Stimulated activated CD4-positive, alpha-beta T cell treated with anti-CD3 and anti-CD28 coated beads, TNF-alpha, amount 100 ng/mL, for 48 hours (primary cell): ENCODE measurements at places on chromosomes 11 and 22.
A peak's percentile ranks its signal among the peaks of the same experiment; 100 is the strongest.

- no peak for DNase-seq
Measured at GRCh38 chr22:27135031-27135981, 477.9 kb downstream of the MIAT start.

- no peak for DNase-seq
Measured at GRCh38 chr22:40330086-40330485, 16.2 kb upstream of the ADSL start.

DNA sequence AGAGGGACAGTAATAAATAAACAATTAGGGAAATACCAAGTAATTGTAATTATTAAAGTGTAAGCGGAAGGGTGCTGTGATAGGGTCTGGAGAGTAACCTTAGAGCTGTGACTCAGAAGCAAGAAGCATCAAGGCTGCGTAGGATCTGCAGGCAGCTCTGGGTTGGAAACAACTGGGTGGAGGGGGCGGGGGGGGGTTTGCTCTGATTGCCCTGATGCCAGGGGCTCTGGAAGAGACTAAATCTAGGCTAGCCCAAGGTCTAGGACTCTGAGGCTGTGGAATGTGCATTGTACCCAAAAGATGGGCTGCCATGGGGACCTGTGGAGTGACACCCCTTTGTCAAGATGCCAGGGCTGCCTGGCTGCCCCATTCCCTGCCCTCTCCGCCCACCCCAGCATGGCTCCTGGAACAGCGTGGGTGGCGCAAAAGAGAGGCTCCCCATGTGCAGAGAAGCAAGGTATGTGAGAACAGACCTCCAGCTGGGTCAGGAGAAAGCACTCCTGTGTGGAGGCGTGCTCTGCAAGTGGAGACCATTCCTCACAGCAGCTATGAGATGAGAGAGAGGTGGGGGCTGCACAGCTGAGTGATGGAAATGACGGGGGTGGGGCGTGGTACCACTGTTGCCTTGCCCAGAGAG lies 101.1 kb upstream of the CRYBB3 start:
- DNase-seq: no peak

DNA sequence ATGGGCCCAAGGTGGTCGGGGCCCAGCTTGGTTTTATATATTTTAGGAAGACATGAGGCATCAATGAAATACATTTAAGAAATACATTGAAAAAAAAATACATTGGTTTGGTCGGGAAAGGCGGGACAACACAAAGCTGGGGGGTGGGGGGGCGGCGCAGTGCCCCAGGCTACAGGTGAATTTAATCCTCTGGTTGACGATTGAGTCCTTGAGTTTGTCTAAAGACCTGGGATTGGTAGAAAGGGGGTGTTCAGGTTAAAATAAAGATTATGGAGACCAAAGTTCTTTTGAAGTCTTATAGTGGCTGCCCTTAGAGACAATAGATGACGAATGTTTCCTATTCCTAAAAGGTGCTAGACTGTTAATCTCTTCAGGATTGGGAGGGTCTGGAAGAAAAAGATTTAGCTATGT lies 3.1 kb downstream of the IFITM1 start:
- no peak for DNase-seq

GRCh38 chr22:40314041-40314440 lies 32.3 kb upstream of the ADSL start:
- DNase-seq: no peak

- DNase-seq: no peak
Measured at GRCh38 chr22:29216873-29217666, 11.4 kb downstream of the EMID1 start.

DNA sequence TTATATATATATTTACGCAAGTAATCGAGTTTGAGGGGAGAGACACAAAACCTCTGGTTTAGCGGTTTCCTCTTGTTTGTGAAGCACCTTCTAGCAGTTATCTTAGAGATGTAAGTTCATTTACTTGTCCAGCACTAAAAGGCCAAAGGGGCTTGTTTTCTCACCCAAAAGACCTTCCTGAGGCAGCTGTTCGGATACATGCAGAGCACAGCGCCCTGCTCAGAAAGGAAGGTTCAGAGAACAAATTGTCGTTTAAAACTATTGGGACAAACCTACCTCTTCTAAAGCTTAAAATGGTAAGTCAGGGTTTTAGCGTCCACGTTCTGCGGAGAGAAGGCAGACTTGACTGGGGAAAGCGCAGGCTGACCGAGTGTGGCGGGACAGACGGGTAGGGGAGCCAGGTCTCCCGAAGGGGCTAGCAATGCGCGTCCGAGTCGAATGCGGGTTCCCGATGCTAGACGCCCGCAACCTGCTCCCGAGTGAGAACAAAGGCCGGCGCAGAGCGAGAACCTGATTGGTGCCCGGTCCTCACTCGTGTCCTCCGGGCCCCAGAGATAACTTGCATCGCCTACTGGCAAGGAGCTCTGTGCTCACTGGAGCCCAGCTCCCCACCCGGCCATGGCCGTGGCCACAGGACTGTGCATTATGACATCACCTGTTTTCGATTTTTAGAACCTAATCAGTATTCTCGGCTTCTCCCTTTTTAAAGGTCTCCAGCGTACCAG lies 1.0 kb upstream of the SESN3 start:
- DNase-seq: peak; percentile 37

DNA sequence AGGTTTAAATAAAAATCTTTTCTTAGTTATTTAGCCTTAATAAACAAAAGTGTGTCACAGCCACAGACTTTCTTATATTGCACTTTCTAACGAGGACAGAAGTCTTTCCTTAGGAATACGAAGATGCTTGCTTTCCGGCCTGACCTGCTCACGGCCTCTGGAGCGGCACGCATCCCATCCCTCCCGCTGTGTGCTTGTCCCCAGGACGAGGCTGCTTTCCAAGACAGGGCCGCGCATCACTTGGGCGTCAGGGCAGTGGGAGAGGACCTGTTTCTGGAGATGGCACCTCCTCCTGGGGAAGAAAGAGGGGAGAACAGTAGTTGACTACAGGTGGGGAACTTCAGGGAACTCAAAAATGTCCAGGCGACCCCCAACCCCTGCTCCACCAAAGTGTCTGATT lies 26.4 kb downstream of the GRIK4 start:
- DNase-seq: no peak

- no peak for DNase-seq
Measured at GRCh38 chr22:47918276-47918921, 1155.9 kb downstream of the TBC1D22A start.

- no peak for DNase-seq
Measured at GRCh38 chr11:11345099-11345498, 8.0 kb downstream of the CSNK2A3 start.

- DNase-seq: no peak
Measured at GRCh38 chr11:78208257-78209165, 19.8 kb downstream of the USP35 start.

DNA sequence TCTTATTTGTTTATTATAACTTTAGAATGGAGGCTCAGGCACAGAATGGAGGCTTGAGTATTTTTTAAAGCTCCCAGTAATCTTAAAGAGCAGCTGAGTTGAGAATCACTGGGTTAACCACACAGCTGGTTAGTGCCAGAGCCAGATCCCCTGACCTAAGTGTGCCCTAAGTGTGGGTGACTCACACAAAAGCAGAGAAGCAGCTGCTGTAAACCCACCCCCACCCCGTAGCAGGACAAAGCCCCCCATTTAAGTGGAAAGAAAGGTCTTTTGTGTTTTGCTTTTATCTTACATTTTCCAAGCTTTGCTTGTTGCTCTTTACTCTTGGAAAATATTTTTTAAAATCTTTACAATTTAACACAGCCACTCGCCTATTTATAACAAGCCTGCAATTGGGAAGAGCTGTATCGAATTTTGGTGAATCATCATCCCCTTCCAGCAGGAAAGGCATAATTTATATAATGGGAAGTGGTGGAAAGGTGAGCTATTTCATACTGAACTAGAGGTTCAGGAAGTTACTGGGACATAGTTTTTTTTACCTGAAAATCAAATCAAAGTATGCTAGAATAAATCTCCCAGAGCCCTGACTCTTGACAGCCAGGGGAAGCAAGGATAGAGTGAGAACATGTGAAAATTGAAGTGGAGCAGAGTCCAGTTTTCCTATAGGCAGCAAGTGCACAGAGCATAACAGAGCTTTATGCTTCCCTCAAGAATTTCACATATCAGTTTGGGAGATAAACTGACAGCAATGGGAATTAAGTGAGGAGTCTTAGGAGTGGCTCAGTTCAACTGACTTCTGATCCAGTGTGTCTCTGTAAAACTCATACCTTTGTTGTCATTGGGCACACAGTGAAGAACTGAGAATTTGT lies 405.7 kb downstream of the AASDHPPT start:
- DNase-seq: no peak

DNA sequence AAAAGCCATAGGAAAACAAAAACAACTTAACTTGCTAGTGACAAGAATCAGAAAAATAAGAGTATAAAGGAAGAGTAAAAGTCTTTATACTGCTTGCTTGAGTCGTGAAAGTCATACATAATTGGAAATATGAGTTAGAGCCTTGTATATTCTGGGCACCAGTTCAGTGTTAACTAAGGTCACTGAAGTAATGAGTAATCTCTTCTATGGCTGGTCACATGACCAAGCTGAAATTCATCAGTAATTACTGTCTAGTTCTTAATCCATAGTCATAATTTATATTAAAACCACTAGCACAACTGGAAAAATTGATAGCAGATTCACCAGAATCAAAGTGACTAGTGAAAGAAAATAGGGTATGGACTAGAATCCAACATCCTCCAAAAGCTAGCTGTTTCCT lies 84.4 kb upstream of the SLC5A12 start:
- DNase-seq: no peak

- no peak for DNase-seq
Measured at GRCh38 chr11:104588970-104589369, 309.3 kb downstream of the CASP12 start.

DNA sequence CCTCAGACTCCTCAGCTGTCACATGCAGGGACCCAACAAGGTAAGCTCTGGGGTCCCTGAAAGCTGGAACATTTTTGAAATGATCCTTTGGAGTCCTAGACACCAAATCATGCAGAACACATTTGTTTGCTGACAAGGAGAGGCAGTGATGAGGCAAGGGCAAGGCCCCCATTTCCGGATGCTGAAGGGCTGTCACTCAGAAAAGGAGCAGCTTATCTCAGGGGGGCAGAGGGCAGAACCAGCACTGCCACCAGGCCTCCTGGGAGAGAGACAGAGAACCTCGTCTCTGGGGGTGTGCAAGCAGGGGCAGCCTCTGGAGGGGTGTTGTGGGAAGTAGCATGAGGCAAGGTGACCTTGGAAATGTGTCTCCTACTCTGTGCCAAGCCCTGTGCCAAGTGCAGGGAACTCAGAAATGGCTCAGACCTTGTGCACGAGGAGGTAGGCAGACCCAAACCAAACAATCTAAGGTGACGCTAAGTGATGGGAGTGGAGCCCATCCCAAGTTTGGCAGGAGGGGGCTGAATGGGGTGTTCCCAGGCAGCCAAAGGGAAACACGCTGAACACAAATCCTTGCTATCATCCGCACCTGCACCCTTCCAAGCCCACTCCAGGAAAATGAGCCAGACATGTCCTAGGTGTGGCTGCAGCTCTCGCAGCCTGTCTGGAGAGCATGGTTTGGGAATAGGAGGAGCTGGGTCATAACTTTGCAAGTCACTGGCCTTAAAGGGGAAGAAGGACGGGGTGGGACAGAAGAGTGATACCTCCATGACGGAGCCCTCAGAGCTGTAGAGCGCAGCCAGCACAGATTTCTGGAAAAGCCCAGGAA lies 94.2 kb downstream of the PDE2A start:
- no peak for DNase-seq

DNA sequence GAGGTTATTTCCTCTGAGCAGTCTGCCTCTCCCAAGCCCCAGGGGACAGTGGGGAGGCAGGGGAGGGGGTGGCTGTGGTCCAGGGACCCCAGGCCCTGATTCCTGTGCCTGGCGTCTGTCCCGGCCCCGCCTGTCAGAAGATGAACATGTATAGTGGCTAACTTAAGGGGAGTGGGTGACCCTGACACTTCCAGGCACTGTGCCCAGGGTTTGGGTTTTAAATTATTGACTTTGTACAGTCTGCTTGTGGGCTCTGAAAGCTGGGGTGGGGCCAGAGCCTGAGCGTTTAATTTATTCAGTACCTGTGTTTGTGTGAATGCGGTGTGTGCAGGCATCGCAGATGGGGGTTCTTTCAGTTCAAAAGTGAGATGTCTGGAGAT lies 3.1 kb downstream of the PIM3 start:
- DNase-seq: no peak

GRCh38 chr11:116832350-116833290 lies 2.9 kb downstream of the APOC3 start:
- DNase-seq: no peak

DNA sequence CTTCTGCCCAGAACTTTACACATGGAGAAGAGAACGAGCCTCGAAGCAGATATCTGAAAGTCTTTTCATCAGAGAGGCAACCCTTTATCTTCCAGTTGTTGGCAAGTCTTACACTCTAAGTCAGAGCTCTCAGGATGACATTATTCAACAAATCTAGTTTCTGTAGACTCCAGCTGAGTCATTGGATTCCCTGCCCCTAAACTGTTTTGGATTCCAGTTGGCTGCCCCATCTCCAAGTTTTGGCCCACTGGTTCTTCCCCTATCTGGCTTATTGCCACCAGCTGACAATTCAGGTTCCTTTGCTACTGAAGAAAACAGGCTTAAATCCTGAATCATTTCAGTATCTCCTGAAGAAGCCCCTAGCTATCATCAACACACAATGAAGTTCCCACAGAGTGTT lies 14.2 kb downstream of the SAAL1 start:
- DNase-seq: no peak

GRCh38 chr22:46346680-46347405 lies 11.3 kb downstream of the TRMU start:
- DNase-seq: no peak

DNA sequence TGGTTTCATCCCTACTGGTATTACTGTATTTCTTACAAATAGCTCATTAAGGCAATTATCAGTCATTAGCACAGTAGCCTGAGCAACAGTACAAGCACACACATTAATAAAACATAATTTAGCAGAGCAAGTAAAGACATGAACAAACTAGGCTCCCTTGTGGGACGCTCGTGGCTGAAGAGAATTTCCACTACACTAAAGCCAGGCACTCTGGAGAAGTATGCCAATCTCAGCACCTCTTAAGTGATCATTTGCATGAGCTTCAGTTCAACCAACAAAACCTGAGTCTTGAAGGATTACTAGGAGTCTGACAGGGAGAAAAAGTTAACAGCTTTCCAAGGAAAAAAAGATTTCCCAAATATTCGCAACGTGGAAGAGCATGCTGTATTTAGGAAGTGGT lies 109.1 kb downstream of the LARGE1 start:
- no peak for DNase-seq

- no peak for DNase-seq
Measured at GRCh38 chr22:47066616-47066905, 304.1 kb downstream of the TBC1D22A start.

- DNase-seq: no peak
Measured at GRCh38 chr11:27861706-27862430, 161.6 kb upstream of the BDNF start.

DNA sequence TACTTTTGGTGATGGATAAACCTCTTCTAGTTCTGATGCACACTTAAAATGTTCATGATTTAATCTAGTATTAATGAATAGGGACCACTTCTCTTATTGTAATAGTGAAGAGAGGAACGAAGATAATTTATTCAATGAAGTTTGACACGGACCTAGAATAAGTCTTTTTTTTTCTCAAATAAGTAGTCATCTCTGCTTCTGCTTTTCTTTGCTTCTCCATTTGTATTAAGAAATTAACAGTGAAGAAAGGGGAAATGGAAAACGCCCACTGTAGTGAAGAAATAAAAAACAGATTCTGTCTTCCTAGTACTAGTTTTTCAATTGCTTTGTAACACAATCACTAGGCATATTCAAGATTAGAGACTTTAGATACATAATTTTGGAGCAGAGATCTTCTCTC lies 73.0 kb downstream of the CD44 start:
- DNase-seq: no peak

GRCh38 chr11:78428266-78428636 lies 10.6 kb upstream of the GAB2 start:
- no peak for DNase-seq

- no peak for DNase-seq
Measured at GRCh38 chr11:1819074-1819473, 15.7 kb upstream of the SYT8 start.
